ENCODE measurements at places on chromosomes 5 and 9.

- DNase-seq = no peak
Measured at GRCh38 chr9:89219637-89220036, 41.0 kb upstream of the SHC3 start.

- DNase-seq = no peak
Measured at GRCh38 chr5:92418341-92418740, 1035.2 kb upstream of the ARRDC3 start.

- DNase-seq = no peak
Measured at GRCh38 chr9:92257327-92257726, 36.2 kb downstream of the IARS1 start.

DNA sequence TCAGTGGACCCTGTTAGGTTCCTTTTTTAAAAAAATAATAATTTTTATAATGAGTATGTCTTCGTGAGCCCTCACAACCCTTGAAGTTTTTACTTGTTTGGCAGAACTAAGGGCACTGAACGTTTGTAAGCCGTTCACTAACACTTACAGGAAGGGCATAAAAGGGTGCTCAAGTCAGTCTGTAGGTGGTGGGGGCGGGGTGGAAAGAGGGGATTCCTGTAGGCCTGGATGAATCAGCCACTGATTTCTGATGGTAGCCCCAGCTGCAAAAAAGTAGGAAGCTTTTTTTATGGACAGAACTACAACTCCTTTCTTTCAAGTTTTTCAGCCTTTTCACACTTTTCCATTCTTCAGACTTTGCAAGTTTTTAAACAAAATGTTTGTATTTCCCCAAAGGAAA is 35.8 kb downstream of the PIK3R1 start:
- no peak for DNase-seq

DNA sequence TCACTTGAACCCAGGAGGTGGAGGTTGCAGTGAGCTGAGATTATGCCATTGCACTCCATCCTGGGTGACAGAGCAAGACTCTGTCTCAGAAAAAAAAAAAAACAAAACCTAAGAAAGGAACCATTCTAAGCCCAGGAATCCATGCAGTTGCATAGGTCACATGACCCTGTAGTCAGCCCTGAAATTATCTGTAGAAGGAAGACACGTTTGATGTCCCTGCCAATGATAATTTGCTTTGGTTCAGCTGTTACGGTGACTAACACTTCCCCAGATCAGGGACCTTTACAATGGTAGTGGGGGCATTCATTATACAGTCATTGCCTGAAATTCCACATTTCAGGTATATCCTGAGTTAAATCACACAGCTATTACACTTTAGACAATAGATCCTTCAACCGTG is 50.5 kb downstream of the PRKACG start:
- no peak for DNase-seq

DNA sequence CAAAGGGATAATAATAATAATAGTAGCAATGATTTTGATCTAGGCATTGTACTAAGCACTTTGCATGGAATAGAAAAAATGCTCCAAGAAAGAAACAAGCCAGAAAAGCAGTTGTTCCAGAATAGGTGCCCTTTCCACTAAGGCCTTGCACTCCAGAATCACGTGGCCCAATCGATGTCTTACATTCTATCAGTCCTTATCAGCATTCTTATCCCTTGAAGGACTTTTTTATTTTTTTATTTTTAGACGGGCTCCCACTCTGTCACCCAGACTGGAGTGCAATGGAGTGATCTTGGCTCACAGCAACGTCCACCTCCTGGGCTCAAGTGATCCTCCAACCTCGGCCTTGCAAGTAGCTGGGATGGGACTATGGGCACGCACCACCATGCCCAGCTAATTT is 36.5 kb downstream of the PDZD2 start:
- DNase-seq = no peak

DNA sequence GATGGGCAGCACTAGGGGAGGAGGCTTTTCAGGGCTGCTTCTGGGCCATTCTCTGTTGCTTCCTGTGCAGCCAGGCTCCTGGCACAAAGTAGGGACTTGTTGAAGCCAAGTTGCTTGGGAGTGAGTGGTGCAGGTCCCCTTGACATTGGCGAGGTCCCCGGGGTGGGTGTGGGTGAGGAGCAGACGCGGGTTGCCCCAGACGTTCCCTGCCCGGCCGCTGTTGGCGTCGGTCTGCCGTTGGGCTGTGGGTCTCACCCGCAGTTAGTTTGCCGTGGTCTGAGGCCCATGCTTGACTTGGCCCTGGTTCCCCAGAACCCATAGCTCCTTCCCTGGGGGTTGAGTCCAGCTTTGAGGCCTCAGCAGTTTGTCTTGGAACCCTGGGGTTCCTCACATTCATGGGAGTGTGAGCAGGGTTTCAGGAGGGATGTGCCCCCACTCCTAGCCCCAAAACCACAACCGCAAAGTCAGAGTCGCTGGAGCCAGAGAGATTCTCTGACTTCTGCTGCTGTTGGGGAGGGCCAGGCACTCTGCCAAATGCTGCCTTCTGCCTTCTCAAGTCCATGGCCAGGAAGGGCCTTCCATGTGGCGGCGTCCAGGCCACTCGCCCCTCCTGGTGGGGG is 77.5 kb downstream of the RXRA start:
- no peak for DNase-seq

- DNase-seq = no peak
Measured at GRCh38 chr9:86141843-86142242, 42.5 kb upstream of the GOLM1 start.

DNA sequence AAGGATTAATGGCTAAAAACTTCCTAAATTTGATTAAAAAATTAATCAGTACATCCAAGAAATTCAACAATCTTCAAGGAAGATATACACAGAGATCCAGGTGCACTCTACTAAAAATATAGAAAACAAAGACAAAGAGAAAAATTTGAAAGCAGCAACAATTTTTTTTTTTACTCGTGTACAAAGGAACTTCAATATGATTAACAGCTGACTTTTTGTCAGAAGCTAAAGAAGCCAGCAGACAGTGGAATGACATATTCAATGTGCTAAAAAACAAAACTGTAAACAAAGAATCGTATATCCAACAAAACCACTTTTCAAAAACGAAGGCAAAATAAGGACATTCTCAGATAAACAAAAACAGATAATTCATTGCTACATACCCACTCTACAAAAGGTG is 234.6 kb downstream of the FSTL4 start:
- DNase-seq = no peak

DNA sequence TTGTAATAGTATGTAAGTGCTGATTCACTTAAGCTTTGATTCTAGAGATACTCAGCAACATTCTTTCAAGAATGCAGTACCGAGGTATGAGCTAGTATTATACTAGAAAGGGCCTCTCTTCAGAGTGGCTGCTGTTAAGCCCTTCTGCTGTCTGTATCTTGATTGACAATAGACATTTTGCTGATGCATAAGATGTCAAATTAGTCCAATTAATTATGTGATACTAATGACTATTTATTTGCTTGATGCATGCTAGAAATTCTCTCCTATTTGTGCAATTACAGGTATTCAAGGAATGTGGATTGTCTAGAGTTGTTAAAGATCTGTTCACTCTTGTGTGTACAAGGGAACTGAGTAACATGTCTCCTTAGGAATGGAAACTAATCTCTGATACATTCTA is 92.3 kb upstream of the PTGER4 start:
- no peak for DNase-seq

DNA sequence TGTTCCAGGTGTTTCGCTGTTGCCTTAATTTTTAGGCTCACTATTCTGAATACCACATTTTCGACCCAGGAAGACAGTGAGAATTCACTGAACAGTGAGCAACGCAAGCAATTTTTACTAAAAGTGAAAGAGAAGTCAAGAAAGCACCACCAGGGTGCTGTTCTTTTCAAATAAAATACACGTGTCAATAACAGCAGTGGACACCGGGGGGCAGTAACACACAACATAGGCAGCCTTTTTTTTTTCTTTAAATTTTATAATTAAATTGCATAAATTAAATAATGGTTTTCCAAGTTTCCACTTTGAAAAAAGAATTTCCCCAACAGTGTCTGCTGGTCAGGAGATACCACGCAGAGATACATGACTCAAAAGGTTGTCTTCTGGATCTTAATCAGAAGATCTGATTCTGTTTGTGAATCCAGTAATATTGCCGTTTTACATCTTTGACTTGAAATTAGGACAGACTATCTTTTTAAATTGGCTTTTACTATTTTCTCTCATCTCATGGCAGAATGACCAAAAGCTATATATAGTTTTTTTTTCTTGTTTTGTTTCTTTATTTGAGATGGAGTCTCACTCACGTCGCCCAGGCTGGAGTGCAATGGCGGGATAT is 47.1 kb upstream of the SH3GL2 start:
- DNase-seq = peak; percentile 36

GRCh38 chr5:141603923-141604717 is 14.7 kb downstream of the DIAPH1 start:
- DNase-seq = no peak

DNA sequence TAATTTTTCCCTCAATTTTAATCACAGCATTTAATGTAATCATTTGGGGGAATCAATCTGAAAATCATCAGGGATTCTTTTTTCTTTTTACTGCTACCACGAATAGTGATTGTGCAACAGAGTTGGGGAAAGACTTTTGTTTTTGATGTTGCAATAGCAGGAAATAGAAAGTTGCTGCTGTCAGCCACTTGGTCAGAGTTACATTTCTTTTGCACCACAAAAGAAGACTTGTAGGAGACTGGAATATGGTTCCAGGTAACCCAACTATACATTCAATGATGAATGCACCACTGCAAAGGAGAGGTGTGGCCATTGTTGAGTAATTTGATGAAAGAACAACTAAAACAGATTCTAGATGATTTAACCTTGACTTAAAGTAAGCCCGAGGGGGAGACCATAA is 46.3 kb upstream of the PALM2AKAP2 start:
- DNase-seq = no peak

DNA sequence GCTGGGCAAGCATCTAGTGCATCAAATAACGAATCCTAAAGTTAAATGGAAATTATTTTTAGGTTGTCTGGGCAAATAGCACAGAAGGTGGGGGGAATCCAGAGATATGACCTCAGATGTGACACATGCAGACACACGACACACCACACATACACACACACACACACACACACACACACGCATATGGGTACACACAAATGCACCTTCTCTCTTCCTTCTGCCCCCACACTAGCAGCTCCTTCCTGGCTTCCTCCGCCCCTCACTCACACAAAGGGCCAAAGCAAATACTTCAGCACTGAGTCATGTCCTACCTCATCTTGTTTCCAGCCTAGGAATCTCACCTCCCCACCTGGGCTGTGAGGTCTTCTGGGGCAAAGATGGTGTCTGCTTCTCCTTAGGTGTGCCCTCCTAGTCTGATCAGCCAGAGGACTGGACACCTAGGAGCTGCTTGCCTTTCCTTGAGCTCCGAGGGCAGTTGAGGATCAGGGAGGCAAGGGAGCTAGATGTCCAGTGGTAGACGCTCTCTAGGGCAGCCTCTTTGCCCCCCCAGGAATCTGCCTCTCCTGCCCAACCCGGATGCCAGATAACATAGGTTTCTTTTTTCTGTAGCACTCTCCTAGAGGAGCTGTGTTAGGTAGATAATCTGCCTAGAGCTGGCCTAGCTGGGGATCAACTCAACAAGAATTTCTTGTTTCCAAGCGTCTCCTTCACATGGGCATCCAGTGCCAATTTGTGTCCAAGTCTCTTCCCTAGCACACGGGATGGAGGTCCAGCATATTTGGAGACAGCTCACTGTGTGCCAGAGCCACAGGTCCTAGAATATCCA is 14.3 kb upstream of the JADE2 start:
- DNase-seq = no peak

DNA sequence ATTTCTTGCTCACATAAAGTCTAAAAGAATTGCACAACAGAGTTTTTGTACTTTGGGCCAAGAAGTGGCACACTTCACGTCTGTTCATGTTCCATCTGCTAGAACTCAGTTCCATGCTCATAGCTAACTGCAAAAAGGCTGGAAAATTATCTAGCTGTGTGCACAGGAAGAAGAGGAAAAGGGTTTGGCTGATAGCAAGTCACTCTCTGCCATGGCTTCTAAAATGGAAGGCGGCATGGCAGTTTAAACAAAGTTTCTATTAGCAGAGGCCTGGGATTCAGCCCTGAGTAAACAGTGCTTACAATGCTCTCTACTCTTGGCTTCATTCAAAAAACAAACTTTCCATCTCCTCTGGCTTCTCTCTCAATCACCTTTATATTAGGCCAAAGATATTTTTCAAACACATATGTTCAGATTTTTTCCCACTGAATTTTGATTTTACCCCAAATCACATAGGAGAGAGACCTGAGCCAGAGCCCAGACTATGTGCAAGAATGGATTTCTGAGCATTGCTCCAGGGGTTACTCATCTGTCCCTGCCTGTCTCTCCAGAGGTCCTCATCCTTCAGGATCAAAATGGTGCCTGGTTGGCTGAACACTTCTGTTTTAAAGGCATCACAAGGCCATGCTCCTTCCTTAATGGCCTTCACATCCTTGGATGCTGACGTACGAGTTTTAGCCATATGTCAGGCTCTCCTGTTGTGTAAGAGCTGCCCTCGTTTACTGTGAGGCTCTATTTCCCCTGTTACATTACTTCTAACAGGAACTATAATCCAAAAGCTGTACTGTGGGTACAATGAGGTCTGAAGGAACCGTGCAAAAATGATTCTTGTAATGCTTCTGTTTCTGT is 226.6 kb downstream of the SAXO1 start:
- DNase-seq = no peak

DNA sequence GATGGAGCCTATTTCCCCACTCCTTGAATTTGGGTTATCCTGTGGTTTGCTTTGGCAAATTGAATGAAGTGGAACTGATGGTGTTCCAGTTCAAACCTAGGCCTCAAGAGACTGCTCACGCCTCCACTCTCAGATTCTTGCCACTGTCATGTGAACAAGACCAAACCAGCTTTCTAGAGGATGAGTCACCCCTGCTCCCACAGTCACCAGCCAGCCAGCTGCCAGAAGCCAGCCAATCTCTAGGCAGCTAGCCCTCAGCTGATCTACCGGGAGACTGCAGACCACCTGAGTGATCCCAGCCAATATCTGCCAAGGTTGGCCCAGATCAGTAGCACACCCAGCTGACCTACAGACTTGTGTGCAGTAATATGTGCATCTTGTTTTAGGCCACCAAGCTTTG is 300.6 kb downstream of the TMEM38B start:
- DNase-seq = no peak

GRCh38 chr5:11056560-11056959 is 295.5 kb upstream of the DAP start:
- DNase-seq = no peak

- no peak for DNase-seq
Measured at GRCh38 chr5:36177154-36177553, 25.2 kb downstream of the SKP2 start.

GRCh38 chr5:39740404-39740803 is 315.6 kb upstream of the DAB2 start:
- no peak for DNase-seq

DNA sequence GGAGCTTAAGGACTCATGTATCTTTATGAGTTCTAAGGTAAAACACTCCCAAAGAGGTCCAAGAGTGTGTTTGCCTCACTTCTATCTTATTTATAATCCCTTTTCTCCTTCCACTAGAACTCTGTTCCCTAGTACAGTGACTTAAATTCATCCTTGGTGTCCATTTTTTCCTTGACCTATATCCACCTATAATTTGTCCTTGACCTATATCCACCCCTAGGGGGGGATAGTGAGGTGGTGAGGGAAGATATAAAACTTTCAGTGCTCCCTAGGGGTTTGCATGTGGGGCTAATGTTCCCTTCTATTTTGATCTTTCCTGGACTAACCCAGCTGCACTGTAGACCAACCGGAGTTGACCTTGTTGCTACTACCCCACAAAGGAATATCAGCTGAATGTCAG is 83.5 kb upstream of the GNAQ start:
- no peak for DNase-seq
